Cerebellum (tissue), 4 donors: ENCODE measurements at places on chromosomes 12 and 14. TPM values are rescaled to one million over a fixed set of nuclear protein-coding genes. Genes with fewer than 3 reads are reported as not detected.

The GOLGA3 gene
- total RNA-seq, result 44.1 TPM

The CAPZA3 gene
- not detected for total RNA-seq

The SBNO1 gene
- total RNA-seq, result 30.8 TPM

The LMNTD1 gene
- 1.1 TPM for total RNA-seq

The CYP46A1 gene
- 6.1 TPM for total RNA-seq

The MRPL51 gene
- 22.6 TPM for total RNA-seq

The AVPR1A gene
- 1.9 TPM for total RNA-seq

The SLC17A8 gene
- total RNA-seq, result 8.8 TPM
